ENCODE measurements at places on chromosomes 5 and 9.

GRCh38 chr5:39175273-39175955 is 43.9 kb downstream of the FYB1 start:
- no peak for DNase-seq

GRCh38 chr9:129138476-129139232 is 27.4 kb downstream of the PTPA start:
- DNase-seq, result no peak

DNA sequence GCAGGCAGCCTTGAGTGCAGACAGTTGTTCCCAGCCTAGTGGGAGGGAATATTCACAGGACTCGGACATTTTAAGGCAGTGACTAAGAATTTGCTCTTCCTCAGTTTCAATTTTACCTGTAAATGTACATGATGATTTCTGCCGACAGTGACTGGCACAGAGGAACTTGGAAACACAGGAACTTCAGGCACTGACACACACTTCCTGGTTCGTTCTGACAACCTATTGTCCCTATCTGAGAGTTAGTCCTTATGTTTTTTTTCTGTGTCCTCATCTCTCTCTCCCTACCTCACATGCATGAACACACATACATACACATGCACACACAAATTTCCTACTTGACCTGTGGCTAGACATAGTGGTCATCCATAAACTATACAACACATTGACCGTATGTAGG is 89.4 kb upstream of the CD180 start:
- no peak for DNase-seq

- DNase-seq, result no peak
Measured at GRCh38 chr9:79233542-79233941, 338.2 kb upstream of the TLE4 start.

DNA sequence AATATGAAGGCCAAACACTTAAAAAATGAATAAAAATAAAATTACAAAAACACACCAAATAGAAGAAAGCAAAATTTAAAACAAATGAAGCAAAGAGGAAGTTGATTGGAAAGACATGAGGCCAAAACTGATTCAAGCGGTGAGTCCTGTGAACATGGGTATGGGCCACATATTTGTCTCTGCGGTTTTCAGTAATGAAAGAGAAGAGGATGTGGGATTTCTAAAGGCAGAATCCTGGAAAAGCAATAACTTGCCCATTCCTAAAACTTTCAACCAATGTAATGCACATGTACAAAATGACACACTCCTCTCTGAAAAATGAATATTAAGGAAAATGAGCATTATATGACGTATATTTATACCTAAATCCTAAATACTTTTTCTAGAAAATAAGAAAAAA is 263.7 kb downstream of the SEMA5A start:
- DNase-seq, result no peak
